ENCODE measurements at places on chromosomes 1 and 21.
A peak's percentile ranks its signal among the peaks of the same experiment; 100 is the strongest.

GRCh38 chr1:198734323-198735008 lies 95.6 kb downstream of the PTPRC start:
- DNase-seq, result no peak

GRCh38 chr21:29904359-29905282 lies 35.2 kb downstream of the GRIK1 start:
- DNase-seq, result peak; percentile 62

DNA sequence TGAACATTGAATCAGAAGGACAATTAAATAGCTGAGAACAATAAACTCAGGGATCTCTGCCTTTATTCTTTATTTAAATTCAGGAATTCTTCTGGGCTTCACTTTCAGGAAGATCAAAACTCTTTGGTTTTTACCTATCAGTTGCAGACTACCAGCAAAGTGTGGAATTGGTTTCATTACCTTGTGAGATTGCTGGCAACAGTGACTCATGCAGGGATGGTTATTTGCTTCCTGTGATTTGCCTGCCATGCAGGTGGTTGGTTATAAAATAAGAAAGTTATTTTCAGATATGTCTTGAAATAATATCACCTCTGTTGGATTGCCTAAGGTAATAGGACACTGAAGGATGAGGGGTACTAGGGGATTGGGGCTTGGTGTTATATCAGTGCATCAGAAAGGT lies 204.6 kb downstream of the PTBP2 start:
- no peak for DNase-seq

DNA sequence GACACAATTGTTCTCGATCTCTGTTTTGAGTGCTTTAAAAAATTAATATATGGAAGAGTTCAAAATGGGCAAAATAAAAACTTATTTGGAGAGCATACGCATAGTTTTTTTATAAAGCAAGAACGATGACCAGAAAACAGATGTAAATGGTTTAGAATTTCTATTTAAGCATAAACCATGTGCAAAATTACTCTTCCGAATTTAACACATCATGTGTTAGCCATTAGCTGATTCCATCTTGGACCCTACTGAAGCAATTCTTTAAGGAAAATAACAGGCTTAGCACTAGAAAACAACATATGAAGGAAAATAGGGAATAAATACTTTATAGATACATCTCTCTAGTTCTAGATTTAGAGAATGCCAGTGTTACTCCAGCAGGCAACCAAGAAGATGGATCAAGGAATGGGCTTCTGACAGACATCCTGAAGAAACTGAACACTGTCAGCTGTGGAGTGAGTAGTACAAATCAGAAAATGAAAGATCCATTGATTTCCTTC lies 26.7 kb downstream of the CDC7 start:
- DNase-seq, result no peak

DNA sequence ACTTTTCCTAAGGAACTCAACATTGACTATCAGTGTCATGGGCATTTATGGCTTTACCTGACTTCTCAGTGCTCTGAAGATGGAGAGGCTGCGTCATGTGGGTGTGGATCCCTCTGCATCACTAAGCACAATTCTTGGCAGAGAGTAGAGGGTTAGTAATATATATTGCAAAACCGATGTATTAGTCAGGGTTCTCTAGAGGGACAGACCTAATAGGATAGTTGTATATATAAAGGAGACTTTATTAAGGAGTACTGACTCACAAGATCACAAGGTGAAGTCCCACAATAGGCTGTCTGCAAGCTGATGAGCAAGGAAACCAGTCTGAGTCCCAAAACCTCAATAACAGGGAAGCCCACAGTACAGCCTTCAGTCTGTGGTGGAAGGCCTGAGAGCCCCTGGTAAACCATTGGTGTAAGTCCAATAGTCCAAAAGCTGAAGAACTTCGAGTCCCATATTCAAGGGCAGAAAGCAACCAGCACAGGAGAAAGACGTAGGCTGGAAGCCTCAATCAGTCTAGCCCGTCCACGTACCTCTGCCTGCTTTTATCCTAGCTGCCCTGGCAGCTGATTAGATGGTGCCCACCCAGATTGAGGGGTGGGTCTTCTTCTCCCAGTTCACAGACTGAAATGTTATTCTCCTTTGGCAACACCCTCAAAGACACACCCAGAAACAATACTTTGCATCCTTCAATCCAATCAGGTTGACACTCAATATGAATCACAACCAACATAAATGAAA lies 159.7 kb upstream of the NRIP1 start:
- DNase-seq, result no peak

DNA sequence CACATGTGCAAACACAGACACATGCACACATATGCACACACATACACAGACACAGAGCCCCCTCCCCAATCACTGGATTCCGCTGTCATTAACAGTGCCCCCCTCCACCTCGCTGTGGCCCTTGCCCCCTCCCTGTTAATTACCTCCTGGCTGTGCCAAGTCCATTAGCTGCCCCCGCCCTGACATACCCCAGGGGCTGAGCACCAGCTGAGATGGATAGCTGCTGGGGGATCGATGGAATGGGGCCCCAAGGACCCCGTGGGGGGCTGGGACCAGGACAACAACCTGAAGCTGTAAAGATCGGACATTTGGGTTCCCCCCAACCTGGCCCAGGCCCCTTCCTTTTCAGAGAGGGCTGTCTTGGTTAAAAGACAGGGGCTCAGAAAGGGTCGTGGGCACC lies 9.6 kb upstream of the PEAR1 start:
- DNase-seq, result no peak

- DNase-seq, result no peak
Measured at GRCh38 chr1:212930986-212931678, 19.2 kb upstream of the VASH2 start.

GRCh38 chr1:225541383-225541782 lies 111.5 kb downstream of the ENAH start:
- DNase-seq, result no peak

GRCh38 chr1:163275222-163275621 lies 46.5 kb upstream of the NUF2 start:
- DNase-seq, result no peak

DNA sequence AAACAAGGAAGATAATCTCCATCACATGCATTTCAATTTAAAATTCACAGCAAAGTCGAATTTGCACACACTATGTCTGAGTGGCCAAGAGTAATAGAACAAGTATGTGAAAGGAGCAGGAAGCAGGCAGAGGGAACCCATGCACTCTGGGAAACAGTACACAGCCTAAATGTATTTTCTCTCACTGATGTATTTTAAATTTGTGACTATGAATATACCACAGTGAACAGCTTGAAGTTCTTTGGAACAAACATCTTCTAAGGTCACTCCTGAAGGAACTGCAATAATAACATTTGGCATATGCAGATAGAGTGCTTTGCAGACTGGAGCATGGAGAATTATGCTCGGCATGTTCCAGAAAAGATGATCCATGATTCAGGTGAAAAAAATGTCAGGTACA lies 223.1 kb upstream of the PKN2 start:
- no peak for DNase-seq

GRCh38 chr1:177723533-177723932 lies 246.3 kb downstream of the SEC16B start:
- no peak for DNase-seq

DNA sequence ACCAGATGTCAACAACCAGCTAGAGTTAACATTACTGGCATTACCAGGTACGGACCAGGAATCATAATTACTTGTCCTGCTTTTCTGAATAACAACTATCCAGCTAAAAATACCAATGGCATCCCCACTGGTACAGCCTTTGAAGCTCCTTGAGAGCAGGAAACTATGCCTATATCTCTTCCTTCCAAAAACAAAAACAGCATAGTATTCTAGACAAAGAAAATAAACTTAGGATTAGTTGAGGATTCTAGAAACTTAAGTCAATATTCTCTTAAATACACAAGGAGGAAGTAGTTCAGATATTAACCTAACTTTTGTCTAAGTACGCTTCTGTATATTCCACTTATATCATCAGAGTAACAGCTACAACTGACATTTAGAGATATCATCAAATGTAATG lies 3.0 kb downstream of the FUBP1 start:
- no peak for DNase-seq

GRCh38 chr1:114218361-114219171 lies 64.9 kb upstream of the SYT6 start:
- no peak for DNase-seq

DNA sequence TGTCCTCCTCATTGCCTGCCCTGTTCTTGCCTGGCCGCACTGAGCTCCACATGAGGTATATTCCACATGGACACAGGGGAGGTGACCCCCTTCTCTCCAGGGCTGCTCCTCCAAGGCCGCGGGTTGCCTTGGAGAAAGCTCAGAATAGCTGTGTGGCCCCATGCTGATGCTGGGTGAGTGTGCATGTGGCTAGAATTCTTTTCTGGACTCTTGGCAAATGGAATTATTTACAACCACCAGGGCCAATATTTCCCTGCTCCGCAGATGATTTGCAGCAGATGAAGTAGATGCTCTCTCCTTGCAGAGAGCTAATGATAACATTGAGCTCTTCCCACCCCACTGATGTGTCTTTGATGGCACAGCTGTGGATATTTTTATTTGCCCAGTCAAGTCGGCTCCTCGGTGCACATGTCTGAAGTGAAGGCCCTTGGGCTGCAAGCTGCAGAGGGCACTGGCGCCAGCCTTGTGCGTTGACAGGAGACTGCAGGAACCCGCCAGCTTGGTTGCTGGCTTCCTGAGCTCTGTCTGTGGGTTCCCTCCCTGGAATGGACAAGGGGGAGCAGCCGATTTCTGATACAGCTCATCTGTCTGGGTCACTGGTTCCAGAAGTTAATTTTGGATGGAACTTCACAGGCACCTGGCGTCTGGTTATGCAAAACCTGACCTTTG lies 404.7 kb upstream of the VAMP3 start:
- peak; percentile 77 for DNase-seq

DNA sequence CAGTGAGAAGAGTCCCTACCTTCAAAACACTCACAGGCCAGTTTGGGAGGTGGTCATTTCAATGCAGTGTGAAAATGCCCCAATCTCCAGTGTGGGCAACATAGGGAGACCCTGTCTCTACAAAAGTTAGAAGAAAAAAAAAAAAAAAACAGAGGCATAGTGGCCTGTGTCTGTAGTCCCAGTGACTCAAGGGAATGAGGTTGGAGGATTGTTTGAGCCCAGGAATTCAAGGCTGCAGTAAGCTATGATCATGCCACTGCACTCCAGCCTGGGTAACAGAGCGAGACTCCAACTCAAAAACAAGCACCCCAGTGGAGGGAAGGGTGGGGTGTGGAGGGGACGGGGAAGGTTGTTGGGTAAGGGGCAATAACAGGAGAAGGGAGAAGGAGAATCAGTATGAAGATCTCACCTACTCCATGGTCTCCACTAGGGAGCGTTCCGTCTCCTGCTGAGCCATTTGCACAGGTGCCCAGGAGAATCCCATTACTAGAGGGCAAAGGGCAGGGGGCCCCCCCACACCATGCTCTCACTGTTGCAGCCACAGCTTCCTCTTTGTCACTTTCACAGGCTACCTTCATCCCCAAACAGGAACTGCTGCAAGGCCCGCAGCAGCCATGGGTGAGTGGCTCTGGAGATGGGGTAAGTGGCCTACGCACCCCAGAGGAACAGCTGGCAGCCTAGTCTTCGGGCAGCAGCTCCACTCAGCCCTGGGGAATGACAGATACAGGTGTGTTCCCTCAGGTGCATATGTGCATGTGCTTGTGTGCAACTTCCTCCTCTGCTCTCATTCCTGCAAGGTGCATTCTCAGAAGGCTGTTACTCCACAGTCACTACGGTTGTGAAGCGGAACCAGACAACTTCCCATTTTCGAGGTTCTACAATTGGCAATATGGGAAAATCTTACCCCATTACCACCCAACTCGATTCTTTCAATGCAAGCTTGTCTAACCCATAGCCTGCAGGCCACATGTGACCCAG lies 87.9 kb upstream of the LYST start:
- no peak for DNase-seq

DNA sequence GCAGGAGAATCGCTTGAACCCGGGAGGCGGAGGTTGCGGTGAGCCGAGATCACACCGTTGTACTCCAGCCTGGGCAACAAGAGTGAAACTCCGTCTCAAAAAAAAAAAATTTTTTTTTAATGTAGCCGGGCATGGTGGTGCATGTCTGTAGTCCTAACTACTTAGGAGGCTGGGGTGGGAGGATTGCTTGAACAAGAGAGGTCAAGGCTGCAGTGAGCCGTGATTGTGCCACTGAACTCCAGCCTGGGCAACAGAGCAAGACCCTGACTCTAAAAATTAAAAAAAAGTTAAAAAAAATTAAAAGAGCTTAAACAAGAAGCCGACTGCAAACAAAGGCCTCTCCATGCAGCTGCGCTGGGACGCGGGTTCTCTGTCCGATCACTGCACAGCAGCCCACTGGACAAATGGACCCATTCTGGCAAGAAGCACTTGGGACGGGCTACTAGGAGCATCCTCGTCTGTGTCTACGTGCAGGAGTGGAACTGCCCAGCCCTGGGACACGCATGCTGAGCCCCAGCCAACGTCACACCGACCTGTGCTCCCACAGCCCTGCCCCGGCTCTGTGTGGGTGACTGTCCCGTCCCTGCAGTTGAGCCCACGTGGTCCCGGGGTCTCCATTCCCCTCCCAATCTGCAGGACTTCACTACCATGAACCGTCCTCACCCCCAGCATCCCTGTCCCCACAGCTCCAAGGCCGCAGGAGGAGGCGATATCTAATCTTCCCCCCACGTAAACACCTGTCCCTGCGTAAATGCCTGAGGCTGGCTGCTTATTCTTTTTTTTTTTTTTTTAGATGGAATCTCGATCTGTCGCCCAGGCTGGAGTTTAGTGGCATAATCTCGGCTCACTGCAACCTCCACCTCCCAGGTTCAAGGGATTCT lies 12.3 kb downstream of the SLC35E2B start:
- no peak for DNase-seq

GRCh38 chr21:33688353-33688752 lies 46.1 kb downstream of the ITSN1 start:
- DNase-seq, result no peak

DNA sequence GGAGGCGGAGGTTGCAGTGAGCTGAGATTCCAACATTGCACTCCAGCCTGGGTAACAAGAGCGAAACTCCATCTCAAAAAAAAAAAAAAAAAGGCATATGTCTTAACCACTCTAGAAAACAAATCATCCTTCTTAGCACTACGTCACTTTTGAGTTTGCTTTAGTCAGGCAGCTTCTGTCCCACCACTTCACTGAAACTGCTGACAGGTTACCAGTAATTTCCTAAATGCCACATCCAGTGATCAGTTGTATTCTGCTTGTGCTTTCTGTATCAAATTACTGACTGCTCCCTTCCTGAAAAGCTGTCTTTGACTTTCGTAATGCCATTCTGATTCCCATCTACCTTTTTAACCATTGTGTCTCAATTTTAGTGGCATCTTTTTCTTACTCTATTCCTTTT lies 21.7 kb downstream of the RCOR3 start:
- no peak for DNase-seq

Measured in SHP77 (cell line).